ENCODE measurements at places on chromosomes 3 and 15.

- DNase-seq: peak; percentile 30
These were observed 209.7 kb downstream of the P3H2 start for GRCh38 chr3:189911001-189911400.

- no peak for DNase-seq
These were observed 203.4 kb downstream of the SLCO3A1 start for GRCh38 chr15:92056875-92057274.

- peak; percentile 9 for DNase-seq
These were observed 37.6 kb downstream of the OSTN start for GRCh38 chr3:191236646-191237045.

- DNase-seq: no peak
These were observed 35.2 kb downstream of the CPN2 start for GRCh38 chr3:194315965-194316361.
